ENCODE measurements at places on chromosomes 5 and 9. TPM values are rescaled to one million over a fixed set of nuclear protein-coding genes. Genes with fewer than 3 reads are reported as not detected.

DNA sequence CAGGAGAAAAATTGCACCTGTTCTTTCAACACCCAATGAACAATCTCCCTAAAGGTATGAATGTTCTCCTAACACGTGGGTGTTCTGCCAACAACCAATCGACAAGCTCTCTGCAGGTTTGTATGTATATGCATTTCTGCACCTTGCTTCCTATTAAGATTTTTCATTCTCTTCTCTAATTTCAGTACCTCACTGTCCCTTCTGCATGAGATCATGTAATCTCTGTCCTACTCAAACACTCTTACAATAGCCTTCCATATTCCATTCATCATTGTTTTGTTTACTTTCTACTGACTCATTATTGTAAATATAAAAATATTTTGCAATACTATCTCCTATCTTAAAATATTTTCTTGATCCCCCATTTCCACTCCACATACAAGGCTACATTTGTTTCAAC lies 382.0 kb downstream of the CDH12 start:
- no peak for DNase-seq

DNA sequence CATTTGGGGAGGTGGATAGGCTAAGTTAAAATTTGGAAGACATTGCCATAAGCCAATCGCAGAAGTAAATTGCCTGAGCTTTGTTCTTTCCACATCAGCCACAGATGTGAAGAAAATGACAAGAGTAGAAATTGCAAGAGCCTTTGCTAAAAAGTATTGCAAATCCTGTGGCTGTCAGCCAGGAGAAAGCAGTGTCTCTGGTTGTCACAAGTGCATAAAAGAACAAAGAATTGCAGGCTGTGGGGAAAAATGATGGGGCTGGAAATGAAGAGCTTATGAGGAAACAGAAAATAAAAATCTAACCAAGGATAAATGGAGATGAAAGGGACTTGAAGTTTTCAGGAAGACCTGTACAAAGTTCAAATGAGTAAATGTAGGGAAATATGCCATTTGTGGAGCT lies 344.8 kb downstream of the CSNK1G3 start:
- no peak for DNase-seq

DNA sequence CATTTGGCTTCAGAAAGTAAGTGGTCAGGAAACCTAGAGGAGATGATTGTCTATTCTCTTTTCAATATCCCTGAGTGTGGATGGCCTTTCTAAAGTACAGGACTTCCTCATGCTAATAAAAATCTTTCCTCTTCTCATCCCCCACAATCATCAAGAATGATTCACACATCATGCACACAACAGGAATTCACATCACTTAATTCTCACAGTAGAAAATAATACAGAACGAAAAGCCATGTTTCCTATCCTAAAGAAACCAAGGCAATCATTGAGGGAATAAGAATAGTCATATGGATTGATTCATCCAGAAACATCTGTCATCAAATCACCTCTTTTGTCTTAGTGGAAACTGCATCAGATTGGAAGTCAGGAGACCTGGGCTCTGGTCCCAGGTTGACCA lies 203.1 kb upstream of the PIK3R1 start:
- DNase-seq = no peak

GRCh38 chr5:139392678-139393496 lies 2.0 kb downstream of the PROB1 start:
- no peak for DNase-seq

SLC2A8 gene
- 45.1 TPM for total RNA-seq
